Gastrocnemius medialis (tissue), 4 donors: ENCODE measurements at places on chromosomes 1 and 21. TPM values are rescaled to one million over a fixed set of nuclear protein-coding genes. Genes with fewer than 3 reads are reported as not detected.

The HSD11B1 gene
- 7.1 TPM for total RNA-seq

- peaks cover 2% of the 10 kb centered on the region for H3K36me3 ChIP-seq
- H3K27ac ChIP-seq, result no peak overlapping the region
- H3K4me3 ChIP-seq, result no peak overlapping the region
- H3K27me3 ChIP-seq, result no peaks in the 10 kb centered on the region
- no peaks in the 10 kb centered on the region for H3K4me1 ChIP-seq
Observed at GRCh38 chr1:212012034-212012740, 23.2 kb downstream of the INTS7 start.

The CD46 gene
- 42.1 TPM for total RNA-seq

The DTL gene
- 0.52 TPM for total RNA-seq

DNA sequence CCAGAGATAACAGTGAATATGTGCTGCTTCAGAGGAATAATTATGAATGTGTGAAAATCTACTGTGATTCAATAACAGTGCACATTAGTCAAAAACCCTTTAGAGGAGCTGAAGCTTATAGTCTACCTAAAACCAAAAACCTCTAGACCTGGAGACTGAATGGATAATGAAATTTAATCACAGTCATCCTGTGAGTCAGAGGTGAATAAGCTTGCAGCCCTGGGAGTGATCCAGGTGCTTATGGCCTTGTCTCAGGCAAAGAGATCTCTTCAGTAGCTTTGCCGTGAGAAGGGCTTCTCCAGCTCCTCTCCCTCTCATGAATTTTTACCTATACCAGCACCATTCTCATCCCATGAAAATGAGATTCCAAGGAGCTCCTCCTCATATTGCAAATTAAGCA, 81.3 kb upstream of the RGS4 start:
- no peak overlapping the region for H3K27ac ChIP-seq
- H3K27me3 ChIP-seq, result no peaks in the 10 kb centered on the region
- no peak overlapping the region for H3K4me3 ChIP-seq

DNA sequence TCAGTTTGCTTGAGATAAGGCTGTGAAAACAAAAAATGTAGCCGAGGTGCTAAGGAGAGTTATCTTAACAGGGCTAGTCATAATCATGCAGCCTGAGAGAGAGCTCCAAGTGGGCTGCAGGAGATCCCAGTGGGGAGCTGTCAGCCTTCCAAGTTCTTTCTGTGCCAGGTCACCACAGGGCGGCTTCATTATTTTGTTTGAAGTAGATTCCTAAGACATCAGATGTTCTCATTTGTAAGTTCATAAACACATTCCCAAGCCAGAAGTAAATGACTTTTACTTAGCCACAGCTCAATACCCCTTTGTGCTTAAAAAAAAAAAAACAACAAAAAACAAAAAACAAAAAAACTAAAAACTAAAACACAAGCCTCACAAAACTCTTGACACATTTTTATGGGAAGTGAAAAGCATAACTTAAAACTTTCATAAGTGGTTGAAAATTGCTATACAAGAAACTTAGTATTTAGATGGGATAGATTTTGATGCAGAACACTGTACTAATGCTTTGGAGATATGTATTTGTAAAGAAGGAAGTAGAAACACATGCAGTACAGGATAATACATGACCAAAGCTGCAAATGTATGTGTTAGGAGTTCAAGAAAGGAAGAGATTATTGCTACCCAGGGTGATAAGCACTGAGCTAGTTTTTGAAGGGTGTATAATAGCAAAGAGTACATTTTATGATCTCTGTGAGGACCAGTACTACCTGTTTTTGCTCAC, 8.6 kb downstream of the CDC14A start:
- no peak overlapping the region for H3K4me3 ChIP-seq
- DNase-seq, result no peak
- no peaks in the 10 kb centered on the region for H3K36me3 ChIP-seq
- no peaks in the 10 kb centered on the region for H3K27me3 ChIP-seq
